Peyer's patch (tissue), 4 donors: ENCODE measurements at places on chromosomes 16 and 17. TPM values are rescaled to one million over a fixed set of nuclear protein-coding genes. Genes with fewer than 3 reads are reported as not detected.

PABPN1L gene
- total RNA-seq: not detected

BAHCC1 gene
- total RNA-seq: 43.0 TPM

MRPL12 gene
- total RNA-seq: 76.0 TPM

WNT3 gene
- total RNA-seq: 10.1 TPM

C16orf46 gene
- 3.2 TPM for total RNA-seq

NRN1L gene
- total RNA-seq: 10.0 TPM

GRCh38 chr16:11007714-11008280 is 63.4 kb downstream of the CLEC16A start:
- H3K4me3 ChIP-seq: no peak overlapping the region
- no peaks in the 10 kb centered on the region for H3K4me1 ChIP-seq
- DNase-seq: no peak
- no peaks in the 10 kb centered on the region for H3K36me3 ChIP-seq

GRCh38 chr16:82801361-82801760 is 174.6 kb downstream of the CDH13 start:
- H3K4me3 ChIP-seq: no peak overlapping the region
- H3K27ac ChIP-seq: no peak overlapping the region
- H3K27me3 ChIP-seq: no peaks in the 10 kb centered on the region

DNA sequence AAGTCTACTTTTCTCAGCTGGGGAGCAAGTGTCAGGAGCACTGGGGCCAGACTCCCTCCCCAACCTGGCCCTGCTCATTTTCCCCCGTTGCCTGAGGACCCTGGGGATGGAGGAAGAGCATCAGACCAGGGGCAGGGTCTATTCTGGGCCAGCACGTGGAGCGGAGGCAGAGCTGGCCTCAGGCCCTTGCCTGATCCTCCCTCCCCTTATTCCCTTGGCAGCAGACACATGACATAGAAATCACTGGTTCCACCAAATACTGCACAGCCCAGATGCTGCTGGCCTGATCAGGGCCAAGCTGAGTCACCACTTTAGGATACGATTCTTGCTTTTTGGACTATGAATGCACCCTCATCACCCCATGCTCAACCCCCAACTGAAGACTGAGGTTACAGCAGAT is 15.8 kb upstream of the AGRP start:
- H3K27me3 ChIP-seq: no peaks in the 10 kb centered on the region
- H3K4me1 ChIP-seq: no peaks in the 10 kb centered on the region
- DNase-seq: no peak
- no peak overlapping the region for H3K4me3 ChIP-seq
- H3K27ac ChIP-seq: no peak overlapping the region
- no peaks in the 10 kb centered on the region for H3K36me3 ChIP-seq

- H3K27ac ChIP-seq: no peak overlapping the region
- no peaks in the 10 kb centered on the region for H3K36me3 ChIP-seq
- H3K4me3 ChIP-seq: no peak overlapping the region
- H3K4me1 ChIP-seq: no peaks in the 10 kb centered on the region
- H3K27me3 ChIP-seq: peaks cover 16% of the 10 kb centered on the region
Measured at GRCh38 chr17:3697103-3697476, 1.1 kb upstream of the P2RX5 start.

- H3K27ac ChIP-seq: no peak overlapping the region
- DNase-seq: no peak
- no peak overlapping the region for H3K4me3 ChIP-seq
Measured at GRCh38 chr17:76599694-76600460, 14.2 kb upstream of the ST6GALNAC2 start.

DNA sequence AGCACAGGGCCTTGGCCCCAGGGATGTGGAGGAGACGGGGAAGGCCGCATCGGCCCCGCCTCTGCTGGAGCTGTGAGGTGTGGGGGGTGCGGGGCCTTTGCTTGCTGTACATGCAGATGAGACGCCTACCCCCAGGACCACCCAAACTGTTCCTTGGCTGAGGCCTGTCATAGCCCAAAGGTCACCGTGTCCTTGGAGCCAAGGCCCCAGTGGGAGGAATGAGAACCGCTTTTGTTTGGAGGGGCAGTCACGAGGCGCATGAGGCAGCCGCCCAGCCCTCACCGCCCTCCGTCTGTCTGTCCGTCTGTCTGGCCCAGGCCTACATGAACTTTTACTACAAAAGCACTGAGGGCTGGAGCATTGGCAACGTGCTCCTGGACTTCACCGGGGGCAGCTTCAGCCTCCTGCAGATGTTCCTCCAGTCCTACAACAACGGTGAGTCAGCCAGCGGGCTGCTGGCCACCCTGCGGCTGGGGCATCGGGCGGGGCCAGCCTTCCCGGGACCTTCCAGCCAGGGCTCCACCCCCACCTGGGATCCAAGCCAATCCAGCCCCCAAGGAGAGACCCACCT is 8.8 kb downstream of the TAX1BP3 start:
- H3K36me3 ChIP-seq: no peaks in the 10 kb centered on the region
- H3K4me1 ChIP-seq: peaks cover 16% of the 10 kb centered on the region
- peak overlapping the region; percentile 44 for H3K27ac ChIP-seq
- peak; percentile 71 for DNase-seq
- no peak overlapping the region for H3K4me3 ChIP-seq

GRCh38 chr16:53892155-53892554 is 188.2 kb downstream of the FTO start:
- no peaks in the 10 kb centered on the region for H3K36me3 ChIP-seq
- no peak overlapping the region for H3K4me3 ChIP-seq
- H3K27me3 ChIP-seq: no peaks in the 10 kb centered on the region

- no peaks in the 10 kb centered on the region for H3K36me3 ChIP-seq
- no peak overlapping the region for H3K4me3 ChIP-seq
- H3K4me1 ChIP-seq: no peaks in the 10 kb centered on the region
Measured at GRCh38 chr16:78535098-78535497, 435.6 kb downstream of the WWOX start.

- DNase-seq: no peak
- no peak overlapping the region for H3K27ac ChIP-seq
- H3K36me3 ChIP-seq: no peaks in the 10 kb centered on the region
- H3K4me3 ChIP-seq: no peak overlapping the region
Measured at GRCh38 chr16:81987121-81987520, 24.1 kb downstream of the SDR42E1 start.

DNA sequence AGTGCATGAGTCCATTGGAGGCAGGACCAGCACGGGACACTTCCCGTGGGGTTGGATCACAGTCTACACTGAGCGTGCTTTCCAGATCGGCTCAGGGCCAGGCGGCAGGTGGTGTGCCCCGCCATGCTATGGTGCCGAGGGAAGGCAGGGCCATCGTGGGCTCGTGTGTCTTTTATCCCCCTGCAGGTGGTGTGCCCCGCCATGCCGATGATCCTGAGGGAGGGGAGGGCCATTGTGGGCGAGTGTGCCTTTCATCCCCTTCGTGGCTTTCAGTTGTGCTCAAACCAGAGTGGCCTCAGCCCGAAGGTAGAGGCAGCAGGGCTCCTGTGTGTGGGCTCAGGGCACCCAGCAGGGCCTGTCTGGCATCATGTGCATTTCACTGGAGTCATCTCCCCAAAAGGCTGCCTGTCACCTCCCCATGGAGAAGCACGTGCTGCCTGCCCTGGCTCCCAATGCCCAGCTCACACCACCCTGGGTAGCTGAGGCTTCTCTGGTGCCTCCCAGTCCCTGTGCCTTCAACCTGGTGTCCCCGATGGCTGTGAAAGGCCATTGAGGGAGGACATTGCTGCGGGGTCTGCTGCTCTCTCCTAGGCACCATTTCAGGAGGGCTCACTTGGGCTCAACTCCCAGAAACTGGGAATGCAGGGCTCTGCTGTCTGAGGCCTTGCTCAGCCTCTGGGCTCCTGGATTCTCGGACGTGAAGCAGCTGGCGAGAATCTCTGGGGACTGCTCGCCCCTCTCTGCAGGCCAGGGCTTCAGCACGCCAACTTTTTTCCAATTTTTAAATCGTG is 207.6 kb downstream of the NPIPB11 start:
- no peaks in the 10 kb centered on the region for H3K27me3 ChIP-seq
- peak overlapping the region; percentile 17 for H3K27ac ChIP-seq
- H3K4me1 ChIP-seq: no peaks in the 10 kb centered on the region
- DNase-seq: no peak

DNA sequence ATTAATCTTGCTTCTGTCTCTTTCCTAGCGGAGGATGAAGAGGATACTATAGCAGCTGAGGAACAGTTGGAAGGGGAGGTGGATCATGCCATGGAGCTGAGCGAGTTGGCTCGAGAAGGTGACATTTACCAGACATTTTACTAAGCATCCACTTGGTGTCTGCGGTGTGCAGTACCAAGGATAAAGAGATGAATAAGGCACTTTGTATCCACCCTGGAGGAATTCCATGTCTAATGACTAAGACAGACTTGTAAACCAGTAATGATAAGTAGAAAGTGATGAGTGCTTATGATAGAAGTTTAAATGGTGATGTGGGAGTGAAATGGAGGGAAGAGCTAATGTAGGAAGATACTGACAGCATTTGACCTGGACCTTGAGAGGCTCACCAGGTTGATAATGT is 12.0 kb downstream of the SRCAP start:
- H3K36me3 ChIP-seq: no peaks in the 10 kb centered on the region
- H3K27ac ChIP-seq: no peak overlapping the region
- no peak for DNase-seq
- H3K4me1 ChIP-seq: no peaks in the 10 kb centered on the region

DNA sequence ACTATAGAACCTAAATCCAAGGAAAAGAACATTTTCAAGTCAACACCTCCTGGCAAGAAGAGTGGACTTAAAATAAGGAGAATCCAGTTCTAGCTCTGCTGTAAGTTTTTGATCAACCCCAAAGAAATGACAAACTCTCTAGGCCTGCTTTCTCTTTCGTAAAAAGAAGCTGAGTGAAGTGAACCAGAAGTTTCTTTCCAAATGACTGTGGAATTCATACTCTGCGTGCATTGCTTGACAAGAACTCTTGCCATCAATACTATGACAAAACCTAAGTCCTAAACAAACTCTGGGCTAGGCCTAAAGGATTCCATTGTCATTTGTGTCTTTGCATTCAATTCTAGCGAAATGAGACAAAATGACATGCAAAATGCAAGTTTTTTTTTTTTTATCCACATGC is 187.5 kb upstream of the SOX9 start:
- H3K27ac ChIP-seq: no peak overlapping the region
- DNase-seq: no peak
- H3K36me3 ChIP-seq: no peaks in the 10 kb centered on the region
- no peak overlapping the region for H3K4me3 ChIP-seq
- H3K4me1 ChIP-seq: no peaks in the 10 kb centered on the region

GRCh38 chr16:56985962-56986360 is 3.4 kb upstream of the NLRC5 start:
- H3K27ac ChIP-seq: peak overlapping the region; percentile 37
- H3K27me3 ChIP-seq: no peaks in the 10 kb centered on the region

DNA sequence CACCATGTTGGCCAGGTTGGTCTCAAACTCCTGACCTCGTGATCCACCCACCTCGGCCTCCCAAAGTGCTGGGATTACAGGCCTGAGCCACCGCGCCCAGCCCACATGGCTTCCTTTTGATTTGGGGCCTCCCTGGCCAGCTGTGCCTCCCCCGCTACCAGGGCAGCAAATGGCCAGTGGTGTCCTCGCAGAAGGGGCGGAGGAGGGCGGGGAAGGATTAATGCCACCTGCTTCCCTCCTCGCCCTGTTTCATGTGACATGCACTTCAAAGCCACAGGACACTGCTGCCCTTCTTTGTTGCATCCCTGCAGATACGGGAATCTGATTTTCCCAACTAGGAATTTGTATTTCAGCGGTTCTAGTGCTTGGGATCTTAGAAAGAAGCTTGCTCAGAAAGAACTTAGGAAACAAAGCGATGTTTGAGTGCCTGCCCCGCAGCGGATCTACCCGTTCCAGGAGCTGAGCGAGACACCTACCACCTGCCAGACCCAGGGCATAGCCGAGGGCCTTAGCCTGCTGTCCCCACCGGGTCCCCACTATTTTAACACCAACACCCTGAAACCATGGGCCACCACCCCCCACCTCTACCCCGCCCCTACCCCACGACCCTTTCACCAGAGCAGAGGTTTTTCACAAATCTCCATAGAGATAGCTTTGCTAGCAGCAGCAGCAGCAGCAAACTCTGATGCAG is 37.7 kb upstream of the CCDC182 start:
- no peaks in the 10 kb centered on the region for H3K36me3 ChIP-seq
- no peak overlapping the region for H3K27ac ChIP-seq
- H3K27me3 ChIP-seq: no peaks in the 10 kb centered on the region
- H3K4me3 ChIP-seq: no peak overlapping the region
- no peak for DNase-seq
- H3K4me1 ChIP-seq: no peaks in the 10 kb centered on the region

GRCh38 chr17:38557836-38558727 is 47.7 kb downstream of the SRCIN1 start:
- no peaks in the 10 kb centered on the region for H3K4me1 ChIP-seq
- no peaks in the 10 kb centered on the region for H3K27me3 ChIP-seq
- H3K27ac ChIP-seq: no peak overlapping the region
- H3K4me3 ChIP-seq: peak overlapping the region; percentile 54
- peak; percentile 96 for DNase-seq

DNA sequence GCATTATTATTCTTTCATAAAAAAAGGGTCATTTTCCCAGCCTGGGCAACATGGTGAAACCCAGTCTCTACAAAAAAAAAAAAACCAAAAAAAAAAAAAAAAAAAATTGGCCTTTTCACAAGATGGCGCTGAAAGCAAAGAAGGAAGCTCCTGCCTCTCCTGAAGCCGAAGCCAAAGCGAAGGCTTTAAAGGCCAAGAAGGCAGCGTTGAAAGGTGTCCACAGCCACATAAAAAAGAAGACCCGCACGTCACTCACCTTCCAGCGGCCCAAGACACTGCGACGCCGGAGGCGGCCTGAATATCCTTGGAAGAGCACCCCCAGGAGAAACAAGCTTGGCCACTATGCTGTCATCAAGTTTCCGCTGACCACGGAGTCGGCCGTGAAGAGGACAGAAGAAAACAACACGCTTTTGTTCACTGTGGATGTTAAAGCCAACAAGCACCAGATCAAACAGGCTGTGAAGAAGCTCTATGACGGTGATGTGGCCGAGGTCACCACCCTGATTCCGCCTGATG is 4.9 kb upstream of the PGAP6 start:
- no peaks in the 10 kb centered on the region for H3K27me3 ChIP-seq
- DNase-seq: no peak
- no peak overlapping the region for H3K4me3 ChIP-seq

DNA sequence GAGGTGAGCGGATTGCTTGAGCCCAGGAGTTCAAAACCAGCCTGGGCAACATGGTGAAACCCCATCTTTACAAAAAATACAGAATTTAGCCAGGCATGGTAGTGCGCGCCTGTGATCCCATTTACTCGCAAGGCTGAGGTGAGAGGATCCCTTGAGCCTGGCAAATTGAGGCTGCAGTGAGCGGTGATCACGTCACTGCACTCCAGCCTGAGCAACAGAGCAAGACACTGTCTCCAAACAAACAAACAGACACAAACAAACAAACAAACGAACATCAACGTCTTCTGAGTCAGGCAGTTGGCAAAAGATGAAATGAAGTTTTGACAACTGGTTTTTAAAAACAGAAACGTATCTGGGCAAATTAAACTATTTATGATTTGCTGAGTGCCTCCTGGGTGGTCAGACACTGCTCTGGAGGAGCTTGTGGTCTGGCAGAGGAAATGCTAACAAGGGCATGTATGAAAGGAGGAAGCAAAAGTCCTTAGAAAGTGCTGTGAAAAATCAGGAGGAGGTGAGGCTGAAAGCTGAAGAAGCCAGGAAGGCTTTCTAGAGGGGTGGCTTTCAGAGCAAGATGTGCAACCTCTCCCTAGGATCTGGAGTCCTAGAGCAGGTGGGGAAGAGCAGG is 10.2 kb upstream of the KRT20 start:
- DNase-seq: no peak
- no peaks in the 10 kb centered on the region for H3K4me1 ChIP-seq
- H3K36me3 ChIP-seq: no peaks in the 10 kb centered on the region
- no peak overlapping the region for H3K4me3 ChIP-seq
- H3K27me3 ChIP-seq: no peaks in the 10 kb centered on the region
- no peak overlapping the region for H3K27ac ChIP-seq
